SJCRH30 (cell line): ENCODE measurements at places on chromosomes 5 and 9. TPM values are rescaled to one million over a fixed set of nuclear protein-coding genes. Genes with fewer than 3 reads are reported as not detected.

Gene TAF1L
- total RNA-seq, result 0.02 TPM in 1 of 2 replicates, not detected in the other

DNA sequence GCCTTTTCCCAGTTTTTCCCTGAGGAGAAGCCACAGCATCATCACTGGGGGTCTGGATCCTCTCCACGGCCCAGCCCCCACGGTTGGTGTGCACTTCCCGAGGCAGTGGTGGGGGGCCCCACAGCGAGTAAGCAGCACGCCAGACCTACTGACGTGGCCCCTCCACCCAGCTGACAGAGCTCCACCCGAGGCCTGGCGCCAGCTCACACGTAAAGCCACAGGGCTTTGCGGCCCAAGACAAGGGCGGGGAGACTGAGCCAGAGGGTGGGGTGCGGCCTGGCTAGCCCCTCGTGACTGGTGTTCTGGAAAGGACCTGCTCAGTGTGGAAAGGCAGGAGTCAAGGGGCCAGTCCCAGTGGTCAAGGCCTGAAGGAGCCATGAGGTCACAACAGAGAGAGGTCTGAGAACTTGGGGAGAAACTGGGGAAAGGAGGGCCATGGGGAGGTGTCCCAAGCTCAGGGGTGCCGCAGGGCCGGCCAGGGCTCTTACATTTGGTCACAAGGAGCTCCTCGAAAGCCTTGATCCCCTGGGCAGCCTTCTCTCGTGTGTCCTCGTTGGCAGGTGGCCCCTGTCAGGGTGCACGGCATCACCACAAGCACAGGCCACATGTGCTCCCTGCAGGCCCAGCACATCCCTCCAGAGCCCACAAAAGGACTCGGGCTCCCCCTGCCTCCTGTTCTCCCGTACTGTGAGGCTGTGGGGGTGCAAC is 5.5 kb downstream of the SNAPC4 start:
- no peaks in the 10 kb centered on the region for H3K27me3 ChIP-seq
- no peak overlapping the region for H3K4me3 ChIP-seq
- no peak for DNase-seq
- H3K27ac ChIP-seq, result no peak overlapping the region

DNA sequence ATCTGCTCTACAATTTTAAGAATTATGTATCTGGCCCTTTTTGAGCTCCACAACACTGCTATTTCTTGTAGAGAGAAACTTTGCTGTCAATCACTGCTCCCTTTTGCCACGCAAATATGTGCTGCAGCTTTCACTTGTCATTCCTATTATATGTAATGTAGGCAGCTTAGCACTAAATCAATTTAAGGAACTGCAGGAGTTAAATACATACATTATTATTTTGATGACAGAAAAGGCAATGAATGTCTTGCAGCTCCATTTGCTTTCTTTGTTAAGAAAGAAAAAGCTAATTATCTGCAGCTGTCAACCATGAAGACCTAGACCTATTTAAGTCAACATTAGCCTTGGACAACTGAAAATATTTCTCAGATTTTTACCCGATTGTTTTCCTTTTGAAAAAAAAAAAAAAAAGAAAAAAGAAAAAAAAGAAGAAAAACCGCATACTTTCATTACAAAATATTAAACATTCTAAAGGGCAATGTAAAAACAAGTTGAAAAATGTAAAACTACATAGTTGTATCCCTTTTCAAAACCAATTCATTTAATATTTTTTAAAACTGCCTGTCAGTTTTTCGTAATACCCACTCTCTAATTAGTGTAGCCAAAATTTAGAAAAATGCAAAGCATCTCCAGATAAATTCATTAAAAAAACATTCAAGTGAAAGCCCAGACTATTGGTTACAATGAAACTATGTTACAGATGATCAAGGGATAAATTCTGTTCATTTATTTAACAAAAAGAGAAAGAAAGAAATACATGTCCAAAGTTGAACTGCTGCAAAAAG is 57.2 kb downstream of the RFX3 start:
- H3K27me3 ChIP-seq, result no peaks in the 10 kb centered on the region
- peak overlapping the region; percentile 40; the same call in 1 of the 2 replicates for H3K27ac ChIP-seq
- peaks cover 12% of the 10 kb centered on the region for H3K4me1 ChIP-seq

DNA sequence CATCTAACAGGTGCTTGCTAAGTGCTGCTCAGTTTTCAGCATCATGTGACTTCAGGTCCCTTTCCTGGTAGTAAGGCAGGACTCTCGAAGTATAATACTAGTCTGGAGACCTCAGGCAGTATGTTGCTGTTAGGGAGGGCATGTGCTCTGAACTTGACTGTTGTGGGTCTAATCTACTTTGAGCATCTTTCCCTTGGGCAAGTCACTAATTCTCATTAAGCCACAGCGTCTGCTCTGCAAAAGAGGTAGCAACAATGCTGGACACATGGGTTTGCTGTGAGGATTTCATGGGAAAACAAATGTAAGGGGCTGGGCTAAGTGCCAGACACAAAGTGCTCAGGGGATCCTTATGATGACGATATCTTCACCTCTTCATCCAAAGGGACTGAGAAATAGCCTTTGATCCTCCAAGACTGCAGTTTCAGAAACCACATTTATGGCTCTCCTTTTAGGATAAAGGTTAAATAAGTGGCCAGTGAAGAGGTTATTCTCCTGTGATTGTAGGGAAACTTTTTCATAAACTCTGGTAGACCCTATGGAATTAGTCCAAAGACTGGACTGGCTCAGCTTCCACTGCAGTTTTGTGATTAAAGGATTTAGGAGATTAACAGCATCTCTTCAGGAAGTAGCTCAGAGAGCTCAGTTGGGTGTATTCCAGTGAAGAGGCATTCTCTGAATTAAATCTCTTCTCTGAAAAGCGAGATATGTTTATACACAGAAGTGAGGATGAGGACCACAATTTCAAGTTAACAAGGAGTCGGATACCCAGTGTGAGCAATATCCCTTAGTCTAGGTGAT is 216.6 kb downstream of the SGCD start:
- H3K27me3 ChIP-seq, result no peaks in the 10 kb centered on the region
- no peaks in the 10 kb centered on the region for H3K36me3 ChIP-seq
- peak; percentile 19 for DNase-seq
- H3K4me1 ChIP-seq, result peaks cover 7% of the 10 kb centered on the region

DNA sequence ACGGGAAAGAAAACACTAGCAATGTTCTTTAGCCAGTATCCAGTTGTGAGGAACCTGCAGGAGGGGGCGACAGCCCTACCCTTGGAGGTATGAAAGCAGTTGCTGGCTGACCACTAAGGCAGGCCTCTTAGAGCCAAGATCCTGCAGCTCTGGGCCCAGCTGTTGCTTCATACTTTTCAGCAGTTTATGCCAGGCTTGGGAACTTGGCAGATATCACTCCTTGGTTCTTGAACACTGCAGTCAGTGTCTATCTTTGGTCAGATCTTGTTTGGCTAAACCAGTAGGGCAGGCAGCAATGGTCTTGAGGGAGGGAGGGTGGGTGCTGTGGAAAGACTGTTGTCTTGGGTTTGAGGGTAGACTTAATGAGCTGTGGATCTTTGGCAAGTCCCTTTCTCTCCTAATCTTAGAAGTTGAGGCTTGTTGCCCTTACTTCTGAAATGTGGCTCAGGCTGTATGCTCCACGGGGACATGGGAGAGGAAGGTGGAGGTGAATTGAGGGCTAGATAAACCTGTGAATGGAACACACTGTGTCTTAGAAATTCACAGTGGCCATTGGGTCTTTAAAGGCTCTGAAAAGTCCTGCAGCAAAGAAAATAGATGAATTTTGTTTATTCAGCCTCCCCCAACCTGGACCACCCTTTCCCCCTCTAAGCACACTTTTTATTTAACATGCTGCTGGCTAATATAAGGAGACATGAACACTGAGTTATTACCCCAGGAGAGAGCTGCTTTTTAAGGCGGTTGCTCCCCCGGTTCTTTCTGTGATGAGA is 37.5 kb downstream of the ZNF618 start:
- H3K36me3 ChIP-seq, result peaks cover 11% of the 10 kb centered on the region
- no peak overlapping the region for H3K27ac ChIP-seq
- no peaks in the 10 kb centered on the region for H3K27me3 ChIP-seq
- peak; percentile 33 for DNase-seq
- H3K4me1 ChIP-seq, result peaks cover 4% of the 10 kb centered on the region; the same call in 1 of the 2 replicates

DNA sequence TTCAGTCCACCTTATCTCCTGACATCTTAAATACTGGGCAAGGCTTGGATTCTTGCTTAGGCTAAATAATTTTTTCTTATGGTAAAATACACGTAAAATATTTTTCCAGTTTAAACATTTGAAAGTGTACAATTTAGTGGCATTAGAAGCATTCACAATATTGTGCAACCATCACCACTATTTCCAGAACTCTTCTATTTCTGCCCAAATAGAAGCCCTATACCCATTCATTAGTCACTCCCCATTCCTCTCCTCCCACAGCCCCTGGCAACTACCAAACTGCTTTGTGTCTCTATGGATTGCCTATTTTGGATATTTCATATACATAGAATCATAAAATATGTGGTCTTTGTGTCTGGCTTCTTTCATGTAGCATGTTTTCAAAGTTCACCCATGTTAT is 57.6 kb downstream of the IL31RA start:
- no peaks in the 10 kb centered on the region for H3K36me3 ChIP-seq
- no peak overlapping the region for H3K27ac ChIP-seq
- no peaks in the 10 kb centered on the region for H3K27me3 ChIP-seq
- DNase-seq, result no peak
- H3K4me3 ChIP-seq, result no peak overlapping the region

Gene SLC36A2
- not detected in 2 replicates for total RNA-seq

DNA sequence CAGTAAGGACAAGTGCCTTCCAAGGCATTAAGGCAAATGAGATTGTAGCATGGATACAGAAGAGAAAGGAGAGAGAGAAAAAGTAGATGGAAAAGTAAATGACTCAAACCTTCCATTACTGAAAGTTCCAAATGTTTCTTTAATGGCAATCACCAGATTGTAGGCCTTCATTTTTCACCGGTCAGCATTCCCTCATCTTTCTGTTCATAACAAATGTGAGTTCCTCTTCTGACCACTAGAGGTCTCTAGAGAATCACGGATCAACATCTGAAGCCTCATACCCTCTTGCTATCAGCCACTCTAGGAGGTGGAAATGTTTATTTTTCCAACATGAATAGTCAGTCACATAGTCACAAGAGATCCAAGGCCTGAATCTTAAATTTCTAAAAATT is 73.6 kb upstream of the RPS23 start:
- H3K36me3 ChIP-seq, result no peaks in the 10 kb centered on the region
- 0 out of 2 replicates have a peak, but pooled peaks cover 4% of the 10 kb centered on the region for H3K27me3 ChIP-seq

DNA sequence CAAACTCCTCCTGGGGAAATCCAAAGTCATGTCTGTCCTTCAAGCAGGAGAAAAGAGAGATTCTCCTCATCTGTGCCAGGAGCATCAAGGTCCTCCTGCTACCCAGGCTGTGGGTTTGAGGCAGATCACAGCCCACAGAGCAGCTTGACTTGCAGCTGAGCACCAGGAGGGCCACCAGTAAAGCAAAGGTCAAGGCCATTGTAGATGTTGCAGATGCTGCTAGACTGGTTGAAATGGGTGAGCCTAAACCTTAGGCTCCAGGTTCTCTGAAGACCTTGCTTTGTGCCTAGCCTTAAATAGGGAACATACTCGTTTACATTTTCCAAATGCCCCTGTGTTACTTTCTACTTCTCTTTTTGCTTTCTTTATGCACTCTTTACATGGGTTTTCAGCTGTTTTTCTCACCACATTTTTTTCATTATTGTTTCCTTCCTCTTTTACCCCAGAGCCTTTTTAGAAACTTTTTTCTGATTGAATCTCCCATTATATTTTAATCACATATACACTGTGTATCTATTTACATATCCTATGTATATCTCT is at the start of gene IFNA2:
IFNA2 (minus strand) TSS at position 268 of the 540 bp plus-strand sequence; CDS start at position 199, 69 bp downstream.
- no peaks in the 10 kb centered on the region; the same call in 1 of the 2 replicates for H3K27me3 ChIP-seq
- no peak for DNase-seq
- H3K4me3 ChIP-seq, result no peak within 1 kb of the TSS
- H3K27ac ChIP-seq, result no peak within 1 kb of the TSS
- H3K4me1 ChIP-seq, result no peaks in the 10 kb centered on the region

Gene SPTAN1
- total RNA-seq, result 153 and 155 TPM in 2 replicates

- no peaks in the 10 kb centered on the region for H3K27me3 ChIP-seq
- DNase-seq, result no peak
- no peak overlapping the region for H3K4me3 ChIP-seq
- H3K27ac ChIP-seq, result no peak overlapping the region
- no peaks in the 10 kb centered on the region for H3K4me1 ChIP-seq
These were observed 18.9 kb upstream of the GHR start for GRCh38 chr5:42404366-42404765.

DNA sequence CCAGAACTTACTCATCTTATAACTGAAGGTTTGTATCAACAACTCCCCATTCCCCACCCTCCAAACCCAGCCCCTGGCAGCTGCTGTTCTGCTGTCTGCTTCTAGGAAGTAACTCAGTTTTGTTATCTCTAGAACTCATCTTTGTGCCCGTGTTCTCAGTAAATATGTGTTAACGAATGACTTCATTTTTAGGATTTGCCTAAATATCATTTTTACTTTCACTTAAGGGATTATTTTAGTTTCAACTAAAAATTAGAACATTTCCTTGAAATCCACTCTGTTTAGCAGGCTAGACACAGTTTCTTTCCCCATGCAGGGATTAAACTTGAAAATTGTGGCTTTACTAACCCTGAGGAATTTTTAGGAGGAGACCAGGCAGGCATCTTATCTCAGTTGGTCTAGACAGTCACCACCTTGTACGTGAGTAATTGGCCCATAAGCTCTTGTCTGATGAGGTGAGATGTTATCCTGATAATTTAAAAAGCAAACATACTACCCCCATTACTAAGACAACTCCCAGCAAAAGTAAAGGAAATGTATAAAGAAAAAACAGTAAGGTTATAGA is 68.2 kb upstream of the TNFAIP8 start:
- no peaks in the 10 kb centered on the region for H3K36me3 ChIP-seq
- peaks cover 48% of the 10 kb centered on the region for H3K4me1 ChIP-seq
- DNase-seq, result peak; percentile 77
- peak overlapping the region; percentile 78 for H3K27ac ChIP-seq
- H3K4me3 ChIP-seq, result peak overlapping the region; percentile 29

DNA sequence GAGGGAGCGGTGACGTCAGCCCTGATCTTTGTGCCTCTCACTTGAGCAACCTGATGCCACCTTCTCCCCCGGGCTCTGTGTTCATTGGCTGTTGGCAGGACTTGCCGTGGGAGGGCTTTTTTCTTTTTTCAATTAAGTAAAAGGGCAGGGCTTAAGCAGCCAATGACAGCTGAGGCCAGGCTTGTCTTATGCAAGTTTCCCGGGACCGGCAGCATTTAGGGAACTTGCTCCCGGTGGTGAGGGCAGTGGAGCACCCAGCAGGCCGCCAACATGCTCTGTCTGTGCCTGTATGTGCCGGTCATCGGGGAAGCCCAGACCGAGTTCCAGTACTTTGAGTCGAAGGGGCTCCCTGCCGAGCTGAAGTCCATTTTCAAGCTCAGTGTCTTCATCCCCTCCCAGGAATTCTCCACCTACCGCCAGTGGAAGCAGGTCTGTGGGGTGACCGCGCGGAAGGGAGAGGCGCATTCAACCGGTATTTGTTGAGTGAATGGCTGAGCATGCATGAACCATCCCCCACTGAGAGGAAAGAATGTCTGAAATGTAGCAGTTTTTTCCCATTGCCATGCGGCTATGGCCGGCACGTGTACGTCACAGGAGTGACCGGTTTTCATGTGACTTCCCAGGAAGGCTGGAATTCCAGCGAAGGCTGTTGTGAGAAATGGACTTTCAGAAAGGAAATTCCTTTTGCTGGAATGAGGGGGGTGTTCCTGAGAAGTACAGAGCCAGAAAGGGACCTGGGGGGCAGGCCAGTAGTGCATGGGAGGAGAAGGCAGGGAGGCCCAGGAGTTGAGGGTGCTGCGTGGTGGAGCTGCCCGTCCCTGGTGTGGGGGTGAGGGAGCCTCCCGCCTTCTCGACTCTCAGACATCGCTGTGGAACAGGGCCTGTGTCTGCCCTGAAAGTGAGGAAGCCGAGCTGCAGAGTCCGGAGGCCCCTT is 29.0 kb downstream of the PTGES2 start:
- peaks cover 35% of the 10 kb centered on the region for H3K4me1 ChIP-seq
- no peaks in the 10 kb centered on the region for H3K27me3 ChIP-seq
- DNase-seq, result peak; percentile 98
- peak overlapping the region; percentile 46 for H3K4me3 ChIP-seq
